Karpas-422 (cell line): ENCODE measurements at places on chromosomes 3 and 15. TPM values are rescaled to one million over a fixed set of nuclear protein-coding genes. Genes with fewer than 3 reads are reported as not detected.

Gene EEF1AKMT4
- total RNA-seq, result 30.3 and 49.6 TPM in 2 replicates

Gene CPLX3
- 5.2 and 7.3 TPM in 2 replicates for total RNA-seq

Gene SH3GL3
- not detected in 2 replicates for total RNA-seq

Gene HIGD2B
- total RNA-seq, result 0.51 TPM in 1 of 2 replicates, not detected in the other

GRCh38 chr15:51649659-51650521 is 27.3 kb upstream of the DMXL2 start:
- peak; percentile 89 for DNase-seq

DNA sequence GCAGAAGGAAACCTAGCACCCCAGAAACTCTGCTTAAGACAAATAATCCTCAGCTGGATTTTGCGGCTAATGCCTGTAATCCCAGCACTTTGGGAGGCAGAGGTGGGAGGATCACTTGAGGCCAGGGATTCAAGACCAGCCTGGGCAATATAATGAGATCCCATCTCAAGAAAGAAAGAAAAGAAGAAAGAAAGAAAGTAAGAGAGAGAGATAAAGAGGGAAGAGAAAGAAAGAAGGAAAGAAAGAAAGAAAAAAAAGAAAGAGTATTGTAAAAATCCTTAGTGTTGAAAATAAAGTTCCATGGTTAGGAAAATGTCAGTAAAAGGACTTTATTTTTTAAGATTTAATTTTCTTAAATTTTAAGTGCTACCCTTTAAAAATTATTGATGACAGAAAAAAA is 54.9 kb upstream of the LRRFIP2 start:
- DNase-seq, result no peak
